ENCODE measurements at places on chromosomes 13 and 19. TPM values are rescaled to one million over a fixed set of nuclear protein-coding genes. Genes with fewer than 3 reads are reported as not detected.
A peak's percentile ranks its signal among the peaks of the same experiment; 100 is the strongest.

DNA sequence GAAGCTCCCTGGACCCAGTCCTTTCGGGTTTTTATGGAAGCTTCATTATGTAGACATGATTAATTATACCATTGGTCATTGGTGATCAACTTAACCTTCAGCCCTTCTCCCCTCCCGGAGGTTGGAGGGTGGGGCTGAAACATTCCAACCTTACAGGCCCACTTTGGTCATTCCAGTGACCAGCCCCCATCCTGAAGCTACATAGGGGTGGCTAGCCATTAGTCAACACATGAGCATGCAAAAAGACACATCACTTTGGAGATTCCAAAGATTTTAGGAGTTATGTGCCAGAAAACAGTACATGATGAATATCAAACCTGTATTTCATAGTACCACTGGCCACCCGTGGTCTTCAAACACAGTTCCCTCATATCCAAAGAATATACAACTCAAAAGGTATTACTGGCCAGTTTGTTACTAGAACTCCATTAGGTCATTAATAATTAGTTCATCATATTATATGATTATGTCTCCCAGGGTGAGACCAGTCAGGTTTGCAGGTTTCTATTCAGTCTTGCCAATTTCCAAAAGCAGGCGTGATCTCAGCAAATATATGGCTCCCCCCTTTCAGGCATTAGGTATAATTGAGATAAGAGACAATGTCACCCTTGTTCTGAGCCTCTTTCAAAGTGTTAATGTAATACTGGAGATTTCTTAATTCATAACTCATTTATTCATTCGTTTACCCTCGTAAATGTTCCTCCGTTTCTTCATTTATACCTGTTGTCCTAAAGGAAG is 11.1 kb downstream of the PPP5C start:
- H3K4me3 ChIP-seq = no peak overlapping the region
- no peaks in the 10 kb centered on the region for H3K27me3 ChIP-seq
- H3K27ac ChIP-seq = no peak overlapping the region
- no peak for DNase-seq
- H3K4me1 ChIP-seq = no peaks in the 10 kb centered on the region

GRCh38 chr13:32997399-32997798 is 18.8 kb upstream of the KL start:
- no peak for DNase-seq
- no peaks in the 10 kb centered on the region for H3K36me3 ChIP-seq
- H3K4me1 ChIP-seq = no peaks in the 10 kb centered on the region
- H3K27ac ChIP-seq = no peak overlapping the region
- no peaks in the 10 kb centered on the region for H3K27me3 ChIP-seq
- no peak overlapping the region for H3K4me3 ChIP-seq

DNA sequence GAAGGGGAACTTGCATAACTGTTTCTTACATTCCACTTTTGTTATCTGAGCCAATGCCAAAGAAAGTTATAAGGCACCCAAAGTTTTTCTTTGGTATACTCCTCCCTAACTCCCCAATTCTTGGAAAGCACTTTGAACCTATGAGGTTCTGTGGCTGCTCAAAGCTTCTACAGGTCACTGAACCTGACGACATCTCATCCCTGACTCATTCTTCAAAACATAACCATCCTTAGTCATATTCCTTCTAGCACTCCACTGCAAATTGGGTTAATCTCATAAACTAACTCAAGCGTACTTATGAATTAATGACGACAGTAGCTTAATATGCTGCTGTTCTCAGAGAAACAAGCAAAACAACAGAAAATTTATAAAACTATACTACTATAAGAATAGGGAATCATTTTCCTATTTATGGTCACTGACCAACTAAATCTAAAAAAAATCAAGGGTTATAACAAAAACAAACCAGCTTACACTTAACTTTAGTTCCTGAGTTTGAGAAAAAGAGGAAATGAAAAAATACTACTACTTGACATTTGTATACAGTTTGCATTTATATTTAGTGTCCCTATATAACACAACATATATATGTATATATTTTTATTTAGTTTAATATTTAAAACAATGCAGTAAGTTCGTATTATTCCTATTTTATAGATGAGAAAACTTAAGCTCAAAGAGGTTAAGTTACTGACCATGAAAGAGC is 69.1 kb downstream of the CAB39L start:
- H3K4me1 ChIP-seq = peaks cover 65% of the 10 kb centered on the region
- H3K4me3 ChIP-seq = peak overlapping the region; percentile 12
- H3K27ac ChIP-seq = peak overlapping the region; percentile 99
- H3K36me3 ChIP-seq = peaks cover 4% of the 10 kb centered on the region
- no peaks in the 10 kb centered on the region for H3K27me3 ChIP-seq

GRCh38 chr19:4473763-4474513 is 1.8 kb downstream of the HDGFL2 start:
- peak overlapping the region; percentile 22 for H3K27ac ChIP-seq
- DNase-seq = peak; percentile 46
- H3K4me1 ChIP-seq = peaks cover 26% of the 10 kb centered on the region
- H3K4me3 ChIP-seq = peak overlapping the region; percentile 97

DNA sequence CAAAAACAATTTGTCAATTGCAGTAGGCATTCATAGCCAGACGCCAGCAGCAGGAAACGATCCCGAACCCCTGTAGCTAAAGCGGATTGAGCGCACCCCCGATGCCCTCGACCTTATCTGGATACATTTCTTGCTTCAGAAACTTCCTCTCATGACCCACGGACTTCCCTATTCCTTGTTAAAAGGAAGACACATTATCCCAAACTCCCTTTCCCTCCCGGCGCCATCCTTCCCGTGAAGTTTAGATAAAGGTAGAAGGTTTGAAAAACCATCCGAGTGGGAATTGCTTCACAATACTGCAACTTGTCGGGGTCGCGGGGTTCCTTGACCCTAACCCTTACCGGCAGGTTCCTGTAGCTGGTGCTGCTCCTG is 977 bp downstream of the PCDH20 start:
- no peaks in the 10 kb centered on the region for H3K36me3 ChIP-seq
- H3K4me1 ChIP-seq = no peaks in the 10 kb centered on the region
- H3K27ac ChIP-seq = no peak overlapping the region
- H3K4me3 ChIP-seq = no peak overlapping the region
- no peaks in the 10 kb centered on the region for H3K27me3 ChIP-seq

GRCh38 chr13:43356567-43356966 is 333.2 kb downstream of the DNAJC15 start:
- no peaks in the 10 kb centered on the region for H3K36me3 ChIP-seq
- no peak for DNase-seq
- no peak overlapping the region for H3K27ac ChIP-seq
- H3K4me3 ChIP-seq = no peak overlapping the region
- no peaks in the 10 kb centered on the region for H3K4me1 ChIP-seq

- no peak for DNase-seq
- H3K4me1 ChIP-seq = no peaks in the 10 kb centered on the region
- no peaks in the 10 kb centered on the region for H3K27me3 ChIP-seq
- H3K4me3 ChIP-seq = no peak overlapping the region
- H3K36me3 ChIP-seq = no peaks in the 10 kb centered on the region
Measured at GRCh38 chr13:95060014-95060519, 241.2 kb downstream of the ABCC4 start.

DNA sequence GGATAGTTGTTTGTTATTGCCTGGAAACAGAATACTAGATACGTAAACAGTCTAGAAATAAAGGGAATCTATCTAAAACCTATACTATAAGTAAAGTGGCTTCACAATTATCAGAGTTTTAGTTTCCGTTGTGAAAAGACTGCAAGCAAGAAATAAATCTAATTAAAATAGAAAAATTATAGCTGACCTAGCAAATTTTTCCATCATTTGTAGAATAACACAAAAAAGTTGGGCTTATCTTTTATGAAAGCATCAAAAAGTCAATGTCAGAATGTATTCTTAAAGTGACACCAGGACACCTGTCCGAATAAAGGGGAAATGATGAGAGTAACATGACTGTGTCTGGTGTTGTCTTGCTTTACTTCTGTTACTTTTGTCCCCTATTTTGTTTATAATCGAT is 1248.9 kb upstream of the MIR17HG start:
- H3K4me3 ChIP-seq = no peak overlapping the region
- H3K27me3 ChIP-seq = no peaks in the 10 kb centered on the region
- no peaks in the 10 kb centered on the region for H3K4me1 ChIP-seq
- no peak overlapping the region for H3K27ac ChIP-seq
- DNase-seq = no peak

- no peak overlapping the region for H3K27ac ChIP-seq
- H3K27me3 ChIP-seq = no peaks in the 10 kb centered on the region
- DNase-seq = no peak
- no peaks in the 10 kb centered on the region for H3K36me3 ChIP-seq
- H3K4me3 ChIP-seq = no peak overlapping the region
Measured at GRCh38 chr19:497869-498510, 1.7 kb downstream of the MADCAM1 start.

- H3K4me1 ChIP-seq = no peaks in the 10 kb centered on the region
- H3K4me3 ChIP-seq = no peak overlapping the region
- H3K27me3 ChIP-seq = no peaks in the 10 kb centered on the region
Measured at GRCh38 chr19:43774103-43774939, 6.5 kb downstream of the KCNN4 start.

GRCh38 chr13:33379608-33380007 is 94.1 kb upstream of the STARD13 start:
- H3K4me3 ChIP-seq = no peak overlapping the region
- no peaks in the 10 kb centered on the region for H3K4me1 ChIP-seq
- no peak for DNase-seq
- H3K27ac ChIP-seq = no peak overlapping the region
- no peaks in the 10 kb centered on the region for H3K36me3 ChIP-seq

CHMP2A gene
- total RNA-seq = 54.2 TPM

LRP3 gene
- not detected for total RNA-seq

PABPC3 gene
- 0.14 TPM for total RNA-seq

SYCN gene
- not detected for total RNA-seq

LILRB4 gene
- not detected for total RNA-seq

GPR180 gene
- 11.5 TPM for total RNA-seq

LRRC63 gene
- not detected for total RNA-seq

PSG7 gene
- total RNA-seq = not detected
